ENCODE measurements at places on chromosomes 16 and 17.
A peak's percentile ranks its signal among the peaks of the same experiment; 100 is the strongest.

DNA sequence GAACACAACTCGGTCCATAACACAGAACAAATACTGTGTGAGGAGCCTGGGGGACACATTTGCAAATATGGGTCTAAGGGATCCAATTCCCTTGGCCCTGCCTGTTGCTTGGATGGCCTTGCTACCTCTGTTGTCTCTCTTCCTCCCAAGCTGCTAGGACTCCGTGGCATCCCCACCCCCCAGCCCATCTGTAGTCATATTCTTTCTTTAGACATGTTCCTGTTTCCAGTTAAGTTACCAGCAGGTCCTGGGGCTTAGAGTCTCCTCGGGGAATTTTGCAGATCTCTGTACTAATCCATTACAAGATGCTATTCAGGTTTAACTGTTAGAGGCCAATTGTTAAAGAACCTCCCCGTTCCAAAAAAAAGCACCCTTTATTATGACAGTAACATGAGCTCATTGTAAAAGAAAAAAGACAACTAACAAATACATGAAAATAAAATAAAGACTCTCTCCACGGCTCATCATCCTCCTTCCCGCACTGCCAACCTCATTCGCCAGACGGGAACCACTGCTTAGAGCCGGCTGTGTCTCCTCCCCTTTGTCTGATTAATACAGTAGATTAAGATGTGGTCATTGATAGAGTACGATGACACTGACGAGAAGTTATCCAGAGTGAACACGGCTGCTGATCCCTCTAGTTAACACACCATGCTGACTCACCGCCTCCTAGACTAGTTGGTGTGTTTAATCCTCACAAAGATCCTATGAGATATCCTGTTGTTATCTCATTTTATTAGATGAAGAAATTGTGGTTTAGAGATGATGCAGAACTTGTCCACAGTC lies 22.2 kb downstream of the HS3ST4 start:
- DNase-seq = no peak

GRCh38 chr17:63930951-63931575 lies 1.1 kb downstream of the CD79B start:
- DNase-seq = peak; percentile 60

DNA sequence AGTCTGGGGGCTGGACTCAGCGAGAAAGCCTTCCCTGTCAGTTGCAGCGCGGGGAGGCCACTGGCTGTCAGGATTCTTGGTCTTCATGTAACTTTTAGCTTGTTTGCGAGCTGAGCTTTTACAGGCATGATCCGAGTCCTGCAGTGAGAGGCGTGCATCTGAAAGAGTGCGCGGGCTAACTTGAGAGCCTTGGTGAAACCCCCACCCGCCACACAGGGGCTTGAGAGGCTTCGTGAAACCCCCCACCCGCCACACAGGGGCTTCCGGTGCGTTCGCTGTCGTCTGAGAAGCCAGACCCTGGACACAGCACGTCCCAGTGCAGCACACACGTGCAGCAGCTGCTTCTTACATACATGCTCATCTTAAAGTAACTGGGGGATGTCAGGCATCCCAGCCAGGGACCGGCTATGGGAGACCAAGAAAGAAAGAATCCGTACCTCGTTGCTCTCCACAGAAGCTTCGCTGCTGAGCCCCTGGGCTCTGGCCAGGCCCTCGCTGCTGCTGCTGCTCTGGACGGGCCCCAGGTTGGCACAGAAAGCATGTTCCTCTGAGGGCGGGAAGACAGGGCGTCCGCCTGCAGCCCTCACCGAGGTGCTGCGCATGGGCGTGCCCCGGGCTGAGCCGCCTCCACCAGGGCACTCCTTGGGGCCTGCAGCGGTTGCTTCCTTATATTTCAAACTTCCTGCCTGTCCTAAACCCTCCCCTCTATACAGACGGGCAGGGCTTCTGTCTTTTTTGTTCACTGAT lies 7.8 kb downstream of the NUDT16L1 start:
- no peak for DNase-seq

- no peak for DNase-seq
Observed at GRCh38 chr17:38426441-38426840, 1.8 kb upstream of the ARHGAP23 start.

GRCh38 chr16:87930456-87930855 lies 5.9 kb downstream of the CA5A start:
- DNase-seq = peak; percentile 6

GRCh38 chr17:39774047-39774446 lies 36.3 kb downstream of the GRB7 start:
- no peak for DNase-seq

GRCh38 chr16:87002717-87003413 lies 314.3 kb downstream of the C16orf95 start:
- no peak for DNase-seq

DNA sequence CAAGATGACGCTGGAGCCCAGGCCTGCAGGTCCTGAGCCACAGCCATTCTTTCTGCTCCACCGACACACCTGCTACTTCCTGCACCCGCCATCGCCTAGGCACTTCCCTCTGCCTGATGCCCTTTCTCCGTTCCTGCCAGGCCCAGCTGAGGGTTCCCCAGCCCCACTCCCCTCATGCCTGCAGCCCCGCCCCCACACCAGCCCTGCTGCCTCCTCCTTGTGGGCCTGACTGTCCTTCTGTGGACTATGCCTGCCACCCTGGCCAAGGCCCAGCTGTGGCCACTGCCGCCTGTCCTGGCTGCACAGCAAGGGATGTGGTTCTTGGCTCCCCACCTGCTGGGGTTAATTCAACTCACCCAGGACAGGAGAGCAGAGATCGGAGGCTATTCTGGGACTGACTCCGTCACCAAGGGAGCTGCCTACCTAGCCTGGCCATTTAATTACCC lies 7.5 kb downstream of the NATD1 start:
- DNase-seq = no peak

- DNase-seq = no peak
Observed at GRCh38 chr17:69802045-69802740, 272.8 kb upstream of the KCNJ16 start.

- no peak for DNase-seq
Observed at GRCh38 chr17:74637926-74638325, 14.4 kb upstream of the CD300E start.

GRCh38 chr16:89138513-89138795 lies 33.1 kb upstream of the CDH15 start:
- no peak for DNase-seq

DNA sequence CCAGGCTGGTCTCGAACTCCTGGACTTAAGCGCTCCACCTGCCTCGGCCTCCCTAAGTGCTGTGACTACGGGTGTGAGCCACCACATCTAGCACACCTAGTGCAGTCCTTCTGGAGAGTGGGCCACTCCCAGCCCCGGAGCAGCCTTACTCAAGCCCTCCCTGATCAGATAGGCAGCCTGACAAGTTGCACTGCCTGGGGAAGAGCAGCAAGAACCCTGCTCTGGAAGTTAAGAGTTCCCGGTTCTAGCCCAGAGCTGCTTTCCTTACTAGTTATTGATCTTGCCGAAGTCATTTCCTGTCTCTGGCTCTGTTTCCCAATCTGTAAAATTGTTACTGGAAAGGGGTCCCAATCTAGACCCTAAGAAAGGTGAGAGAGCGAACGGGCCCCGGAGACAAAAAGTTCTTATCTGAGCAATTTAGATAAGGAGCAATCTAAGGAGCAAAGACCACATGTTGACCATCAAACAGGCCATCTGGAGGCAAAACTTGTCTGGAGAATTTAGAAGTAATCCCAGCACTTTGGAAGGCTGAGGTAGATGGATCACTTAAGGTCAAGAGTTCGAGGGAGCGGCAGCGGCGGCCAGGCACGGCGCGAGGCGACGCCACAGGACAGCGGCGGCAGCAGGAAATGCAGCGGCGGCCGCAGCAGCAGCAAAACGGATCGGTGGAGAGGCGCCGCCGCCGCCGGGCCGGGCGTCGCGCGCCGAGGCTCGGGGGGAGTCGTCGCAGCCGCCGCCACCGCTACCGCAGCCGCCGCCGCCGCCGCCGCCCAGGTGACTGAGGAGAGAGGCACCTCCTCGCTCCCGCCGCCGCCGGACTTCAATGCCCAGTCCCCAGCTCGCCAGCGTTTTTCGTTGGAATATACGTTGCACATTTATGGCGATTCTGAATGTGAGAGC lies 4.3 kb upstream of the NAGLU start:
- peak; percentile 3 for DNase-seq

- no peak for DNase-seq
Observed at GRCh38 chr17:76986365-76986764, 118.2 kb downstream of the MGAT5B start.

- DNase-seq = no peak
Observed at GRCh38 chr16:17026600-17027242, 444.0 kb downstream of the XYLT1 start.

- no peak for DNase-seq
Observed at GRCh38 chr17:62140836-62141235, 75.8 kb upstream of the MED13 start.

DNA sequence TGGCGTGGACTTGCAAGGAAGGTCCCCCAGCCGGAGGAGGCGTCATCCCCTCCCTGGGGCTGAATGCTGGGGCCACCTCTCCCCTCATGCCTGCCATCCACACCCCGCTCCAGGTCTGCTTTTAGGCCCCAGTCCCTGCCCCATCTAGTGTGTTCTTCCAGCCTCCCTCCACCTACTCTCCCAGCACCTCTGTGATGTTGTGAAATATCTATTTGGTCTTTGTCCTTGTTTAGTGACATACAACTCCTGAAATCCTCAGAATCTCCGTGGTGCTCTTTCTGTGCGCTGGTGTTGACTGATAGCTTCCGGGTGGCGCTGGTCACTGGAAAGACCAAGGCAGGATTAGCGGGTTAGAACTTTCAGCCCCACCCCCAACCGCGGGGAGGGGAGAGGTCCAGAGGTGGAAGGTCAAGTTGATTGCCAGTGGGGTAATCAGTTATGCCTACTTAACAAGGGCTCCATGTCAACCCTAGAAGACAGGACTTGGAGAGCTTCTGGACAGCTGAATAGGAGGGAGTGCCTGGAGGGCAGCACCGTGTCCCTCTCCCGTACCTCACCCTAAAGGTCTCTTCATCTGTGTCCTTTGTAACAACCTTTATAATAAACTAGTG lies 10.1 kb downstream of the TBC1D24 start:
- no peak for DNase-seq

DNA sequence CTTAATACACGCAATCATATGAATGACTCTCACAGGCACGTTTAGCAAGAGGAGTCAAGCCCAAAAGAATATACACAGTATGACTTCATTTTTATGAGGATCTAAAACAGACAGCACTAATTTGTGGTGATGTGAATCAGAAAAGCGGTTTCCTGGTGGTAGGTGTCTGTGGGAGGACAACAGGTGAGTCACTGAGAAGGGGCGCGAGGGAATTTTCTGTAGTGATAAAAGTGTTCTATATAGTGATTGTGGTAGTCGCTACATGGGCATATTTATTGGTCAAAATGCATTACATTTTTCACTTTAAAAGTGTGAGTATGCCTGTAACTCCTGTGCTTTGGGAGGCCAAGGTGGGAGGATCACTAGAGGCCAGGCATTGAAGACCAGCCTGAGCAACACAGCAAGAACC lies 7.6 kb upstream of the TNRC6A start:
- no peak for DNase-seq

- DNase-seq = no peak
Observed at GRCh38 chr17:39946551-39947330, 16.1 kb upstream of the GSDMA start.

GRCh38 chr17:82864713-82865248 lies 25.0 kb upstream of the ZNF750 start:
- no peak for DNase-seq

GRCh38 chr16:17302214-17302613 lies 168.5 kb downstream of the XYLT1 start:
- DNase-seq = no peak

DNA sequence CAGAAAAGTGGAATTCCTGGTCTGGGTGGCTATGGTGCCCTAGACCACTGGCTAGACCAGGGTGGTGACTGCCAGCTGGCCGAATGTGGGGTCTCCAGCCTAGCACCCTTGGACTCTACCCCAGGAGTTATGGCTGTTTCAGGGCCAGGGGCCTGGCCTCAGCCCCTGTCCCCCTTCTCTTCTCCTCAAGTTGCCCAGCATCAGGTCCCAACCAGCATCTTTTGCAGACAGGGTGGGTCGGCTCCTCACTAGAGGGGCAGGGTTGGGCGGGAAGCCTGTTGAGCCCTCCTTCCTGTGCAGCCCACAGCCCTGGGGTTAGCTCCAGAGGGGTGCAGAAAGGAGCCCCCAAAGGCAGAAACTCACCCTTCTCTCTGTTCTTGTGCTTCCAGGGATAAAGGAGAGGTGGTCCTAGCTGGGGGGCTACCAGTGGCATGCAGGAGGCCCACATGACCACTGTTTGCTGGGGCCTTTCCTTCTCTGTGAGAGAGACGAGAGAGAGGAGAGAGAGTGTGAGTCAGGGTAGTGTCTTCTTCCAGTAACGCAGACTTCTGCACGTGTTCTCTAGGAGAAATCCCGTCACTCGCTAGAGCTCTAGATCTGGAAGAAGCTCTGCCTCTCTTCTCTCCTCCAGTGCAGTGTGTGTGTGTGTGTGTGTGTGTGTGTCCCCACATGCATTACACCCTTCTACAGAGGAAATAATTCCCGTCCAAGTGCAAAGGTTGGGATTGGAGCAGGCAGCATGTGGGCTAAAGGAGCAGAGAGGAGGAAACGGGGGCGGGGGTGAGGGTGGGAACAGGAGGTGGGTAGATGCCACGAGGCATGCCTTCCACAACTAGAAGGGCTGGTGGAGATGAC lies 209.4 kb downstream of the SEC14L1 start:
- DNase-seq = no peak

DNA sequence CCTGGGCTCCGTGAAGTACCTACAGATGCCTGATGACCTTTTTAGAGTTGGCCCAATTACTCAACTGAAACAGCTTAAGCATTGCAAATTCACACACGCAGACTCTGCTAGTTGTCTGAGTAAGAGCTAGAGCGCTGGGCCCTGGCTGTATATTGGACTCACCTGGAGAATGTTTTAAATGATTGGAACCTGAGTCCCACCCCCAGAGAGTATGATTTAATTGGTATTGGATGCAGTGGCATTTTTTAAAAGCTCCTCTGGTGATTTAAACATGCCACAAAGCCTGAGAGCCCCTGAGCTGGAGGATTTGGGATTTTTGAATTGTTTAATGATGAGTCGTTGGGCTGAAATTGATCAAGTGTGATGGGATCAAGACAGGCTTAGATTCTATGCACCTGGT lies 143.9 kb upstream of the SDK2 start:
- no peak for DNase-seq

- no peak for DNase-seq
Observed at GRCh38 chr17:19578545-19578944, 44.9 kb downstream of the SLC47A1 start.

Measured in bone marrow (tissue), 2 donors.